Progenitor cell of endocrine pancreas (in vitro differentiated cells): ENCODE measurements at places on chromosomes 4 and X.

DNA sequence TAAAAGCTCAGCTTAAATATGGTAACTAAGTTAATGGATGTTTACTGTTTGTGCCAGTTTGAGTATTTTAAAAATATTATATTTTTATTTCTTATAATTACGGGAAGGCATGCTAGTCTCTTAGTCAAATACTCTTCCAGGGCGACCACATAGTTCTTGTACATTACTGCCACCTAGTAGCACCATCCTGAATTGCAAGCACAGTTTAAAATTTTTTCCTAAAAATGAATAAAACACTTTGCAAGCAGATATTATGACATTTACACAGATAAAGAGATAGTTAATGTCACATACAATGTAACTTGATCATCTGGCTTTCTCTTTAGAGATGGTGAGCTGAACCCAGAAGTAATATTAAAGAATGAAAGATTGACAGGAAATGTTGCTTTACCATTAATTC lies 11.5 kb downstream of the NDP start:
- H3K36me3 ChIP-seq = no peaks in the 10 kb centered on the region
- no peak overlapping the region for H3K27ac ChIP-seq
- H3K27me3 ChIP-seq = peaks cover 2% of the 10 kb centered on the region
- H3K4me1 ChIP-seq = peaks cover 3% of the 10 kb centered on the region
- no peak for DNase-seq
- H3K4me3 ChIP-seq = no peak overlapping the region

GRCh38 chr4:177483760-177484159 lies 41.5 kb upstream of the AGA start:
- H3K27ac ChIP-seq = no peak overlapping the region
- no peak for DNase-seq
- H3K27me3 ChIP-seq = no peaks in the 10 kb centered on the region
- H3K4me3 ChIP-seq = no peak overlapping the region

DNA sequence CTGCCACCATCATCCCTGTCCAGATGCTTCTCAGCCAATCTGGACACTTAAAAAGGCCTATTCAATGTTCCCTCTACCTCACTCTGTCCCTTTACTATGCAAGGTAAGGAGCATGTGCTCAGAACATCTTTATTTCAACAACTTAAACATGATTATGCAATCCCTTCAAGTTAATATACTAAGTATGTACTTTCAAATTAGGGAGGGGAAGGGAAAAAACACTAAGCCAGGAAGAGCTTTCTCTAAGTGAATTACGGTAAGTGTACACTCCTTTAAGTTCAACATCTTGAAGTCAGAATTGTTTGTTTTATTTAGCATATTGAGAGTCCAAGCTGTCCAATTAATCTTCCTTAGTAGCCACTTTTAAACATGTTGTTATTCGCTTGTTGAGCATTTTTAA lies 14.1 kb downstream of the SLC10A7 start:
- H3K36me3 ChIP-seq = peaks cover 7% of the 10 kb centered on the region
- DNase-seq = no peak
- no peaks in the 10 kb centered on the region for H3K4me1 ChIP-seq
- H3K27me3 ChIP-seq = no peaks in the 10 kb centered on the region
- no peak overlapping the region for H3K27ac ChIP-seq

- H3K27ac ChIP-seq = peak overlapping the region; percentile 95
- H3K27me3 ChIP-seq = no peaks in the 10 kb centered on the region
- no peak for DNase-seq
- peaks cover 35% of the 10 kb centered on the region for H3K4me1 ChIP-seq
Observed at GRCh38 chr4:76377481-76377901, 43.5 kb downstream of the CCDC158 start.

- no peak overlapping the region for H3K4me3 ChIP-seq
- DNase-seq = no peak
- peak overlapping the region; percentile 94 for H3K27ac ChIP-seq
- peaks cover 7% of the 10 kb centered on the region for H3K27me3 ChIP-seq
Observed at GRCh38 chr4:7161721-7162214, 30.6 kb upstream of the SORCS2 start.

- H3K36me3 ChIP-seq = no peaks in the 10 kb centered on the region
- H3K27me3 ChIP-seq = no peaks in the 10 kb centered on the region
- no peak overlapping the region for H3K4me3 ChIP-seq
Observed at GRCh38 chr4:156388826-156389225, 435.2 kb upstream of the CTSO start.

GRCh38 chr4:144499777-144500176 lies 146.2 kb upstream of the HHIP start:
- H3K4me3 ChIP-seq = no peak overlapping the region
- no peak overlapping the region for H3K27ac ChIP-seq

- no peak overlapping the region for H3K27ac ChIP-seq
- H3K4me1 ChIP-seq = no peaks in the 10 kb centered on the region
- H3K4me3 ChIP-seq = no peak overlapping the region
- peaks cover 2% of the 10 kb centered on the region for H3K36me3 ChIP-seq
- no peaks in the 10 kb centered on the region for H3K27me3 ChIP-seq
- no peak for DNase-seq
Observed at GRCh38 chrX:148713981-148714380, 213.6 kb downstream of the AFF2 start.

DNA sequence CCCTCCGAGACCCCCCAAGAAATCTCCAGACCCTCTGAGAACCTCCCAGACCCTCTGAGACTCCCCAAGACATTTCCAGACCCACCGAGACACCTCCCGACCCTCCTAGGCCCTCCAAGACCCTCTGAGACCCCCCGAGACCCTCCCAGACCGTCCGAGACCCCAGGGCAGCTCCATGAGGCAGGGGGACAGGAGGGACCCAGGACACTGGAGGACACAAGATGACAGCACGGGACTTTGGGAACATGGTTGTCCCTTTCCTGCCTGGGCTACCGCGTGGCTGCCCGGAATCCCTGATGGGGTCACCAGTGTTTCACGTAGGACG lies 10.3 kb downstream of the CTBP1 start:
- peaks cover 16% of the 10 kb centered on the region for H3K4me1 ChIP-seq
- H3K36me3 ChIP-seq = peaks cover 14% of the 10 kb centered on the region
- H3K27ac ChIP-seq = peak overlapping the region; percentile 59
- no peaks in the 10 kb centered on the region for H3K27me3 ChIP-seq

DNA sequence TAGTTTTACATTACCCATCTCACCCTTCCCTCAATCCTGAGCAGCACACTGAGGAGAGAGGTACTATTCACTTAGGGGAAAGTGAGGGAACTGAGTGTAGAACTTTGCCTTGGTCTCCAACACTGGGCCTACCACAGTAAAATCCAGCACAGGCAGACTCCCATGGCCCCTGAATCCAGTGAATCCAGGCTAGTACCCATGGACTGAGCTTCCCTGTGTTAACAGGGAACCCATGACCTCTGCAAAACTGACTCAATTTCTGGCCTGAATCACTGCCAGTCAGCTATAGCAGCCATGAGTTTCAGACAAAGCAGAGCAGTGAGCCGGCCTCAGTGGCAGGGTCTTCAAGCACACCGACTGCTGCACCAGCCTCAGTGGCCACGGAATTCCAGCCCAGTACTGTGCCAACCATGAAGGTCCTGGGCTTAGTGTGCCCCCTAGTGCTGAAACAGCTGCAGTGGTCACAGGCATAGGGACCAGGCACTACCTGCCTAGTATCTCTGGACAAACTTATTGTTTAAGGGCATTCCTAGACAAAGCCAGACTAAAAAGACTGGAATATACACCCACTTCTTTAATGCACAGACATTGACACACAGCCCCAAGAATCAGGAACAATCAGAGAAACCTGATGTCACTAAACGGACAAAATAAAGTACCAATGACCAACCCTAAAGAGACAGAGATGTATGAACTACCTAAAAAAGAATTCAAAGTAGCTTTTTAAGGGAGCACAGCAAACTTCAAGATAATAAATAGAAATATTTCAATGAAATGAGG lies 127.4 kb upstream of the RPL34 start:
- DNase-seq = peak; percentile 15
- H3K27ac ChIP-seq = no peak overlapping the region
- peaks cover 6% of the 10 kb centered on the region for H3K27me3 ChIP-seq
- H3K36me3 ChIP-seq = peaks cover 2% of the 10 kb centered on the region

- no peak overlapping the region for H3K27ac ChIP-seq
- peak; percentile 19 for DNase-seq
- no peaks in the 10 kb centered on the region for H3K27me3 ChIP-seq
- H3K4me1 ChIP-seq = peaks cover 8% of the 10 kb centered on the region
- no peaks in the 10 kb centered on the region for H3K36me3 ChIP-seq
- no peak overlapping the region for H3K4me3 ChIP-seq
Observed at GRCh38 chr4:73729534-73730165, 10.7 kb upstream of the CXCL8 start.

DNA sequence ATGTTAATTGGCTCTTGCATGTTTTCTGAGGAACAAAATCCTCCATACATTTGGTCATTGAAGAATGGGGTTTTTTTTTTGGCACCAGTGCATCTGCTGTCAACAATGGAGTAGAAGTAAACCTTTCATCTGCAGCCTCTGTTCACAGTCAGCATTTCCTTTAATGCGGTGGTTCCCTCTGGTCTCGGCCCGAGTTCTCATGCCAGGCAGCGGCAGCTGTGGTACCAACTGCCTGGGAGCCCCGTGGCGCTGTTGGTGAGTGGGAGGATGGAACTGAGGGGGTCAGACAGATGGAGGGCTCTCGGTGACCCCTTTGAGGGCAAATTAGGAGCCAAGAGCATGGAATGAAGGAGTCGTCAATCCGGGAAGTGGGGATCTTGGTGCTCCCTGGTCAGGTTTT lies 114.7 kb downstream of the AFF1 start:
- H3K4me1 ChIP-seq = peaks cover 20% of the 10 kb centered on the region
- H3K4me3 ChIP-seq = no peak overlapping the region
- no peak for DNase-seq
- H3K27me3 ChIP-seq = no peaks in the 10 kb centered on the region
- H3K36me3 ChIP-seq = peaks cover 30% of the 10 kb centered on the region

- H3K27me3 ChIP-seq = no peaks in the 10 kb centered on the region
- no peak overlapping the region for H3K27ac ChIP-seq
- H3K36me3 ChIP-seq = peaks cover 16% of the 10 kb centered on the region
- no peak for DNase-seq
Observed at GRCh38 chr4:151215295-151215694, 61.7 kb upstream of the PRSS48 start.

GRCh38 chr4:166435449-166435848 lies 562.4 kb downstream of the TLL1 start:
- DNase-seq = no peak
- no peaks in the 10 kb centered on the region for H3K36me3 ChIP-seq
- H3K4me3 ChIP-seq = no peak overlapping the region
- no peaks in the 10 kb centered on the region for H3K27me3 ChIP-seq
- H3K4me1 ChIP-seq = no peaks in the 10 kb centered on the region

- H3K36me3 ChIP-seq = peaks cover 6% of the 10 kb centered on the region
- H3K27me3 ChIP-seq = no peaks in the 10 kb centered on the region
- H3K27ac ChIP-seq = no peak overlapping the region
- DNase-seq = no peak
- peaks cover 52% of the 10 kb centered on the region for H3K4me1 ChIP-seq
- peak overlapping the region; percentile 6 for H3K4me3 ChIP-seq
Observed at GRCh38 chr4:94455081-94455480, 3.3 kb downstream of the PDLIM5 start.

GRCh38 chr4:99806545-99806944 lies 10.1 kb upstream of the DAPP1 start:
- no peak overlapping the region for H3K4me3 ChIP-seq
- H3K27me3 ChIP-seq = no peaks in the 10 kb centered on the region
- DNase-seq = no peak

- no peak overlapping the region for H3K27ac ChIP-seq
- no peaks in the 10 kb centered on the region for H3K27me3 ChIP-seq
- no peaks in the 10 kb centered on the region for H3K4me1 ChIP-seq
Observed at GRCh38 chrX:108131471-108131870, 39.9 kb downstream of the ATG4A start.

- DNase-seq = no peak
- H3K27ac ChIP-seq = no peak overlapping the region
- no peaks in the 10 kb centered on the region for H3K27me3 ChIP-seq
- H3K36me3 ChIP-seq = no peaks in the 10 kb centered on the region
- H3K4me3 ChIP-seq = no peak overlapping the region
Observed at GRCh38 chr4:137417676-137418075, 114.6 kb downstream of the PCDH18 start.

- DNase-seq = no peak
- no peak overlapping the region for H3K27ac ChIP-seq
- H3K36me3 ChIP-seq = no peaks in the 10 kb centered on the region
- H3K4me3 ChIP-seq = no peak overlapping the region
- H3K27me3 ChIP-seq = no peaks in the 10 kb centered on the region
Observed at GRCh38 chrX:127037159-127037558, 217.6 kb downstream of the PRR32 start.

GRCh38 chr4:56463711-56464110 lies 3.7 kb upstream of the SRP72 start:
- H3K27ac ChIP-seq = peak overlapping the region; percentile 56
- no peaks in the 10 kb centered on the region for H3K27me3 ChIP-seq
- peaks cover 24% of the 10 kb centered on the region for H3K4me1 ChIP-seq
- H3K4me3 ChIP-seq = no peak overlapping the region

DNA sequence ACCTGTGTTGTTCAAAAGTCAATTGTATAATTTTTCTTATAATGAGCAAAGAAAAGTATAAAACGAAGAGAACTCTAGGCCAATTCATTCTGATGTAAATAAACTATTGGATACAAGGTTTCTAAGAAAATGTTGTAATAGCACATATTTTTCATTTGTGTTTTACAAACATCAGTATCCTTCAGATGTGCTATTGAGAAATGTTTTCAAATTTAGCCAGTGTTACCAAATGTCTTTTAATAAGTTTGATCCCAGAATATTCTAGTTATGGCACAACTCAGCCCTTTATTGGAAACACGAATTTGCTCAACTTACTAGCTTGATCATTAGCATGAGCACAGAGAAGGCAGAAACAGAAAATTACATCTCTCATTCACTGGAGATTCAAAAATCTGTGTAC lies 319.3 kb downstream of the IL15 start:
- no peak for DNase-seq
- H3K27me3 ChIP-seq = no peaks in the 10 kb centered on the region

- DNase-seq = no peak
- no peaks in the 10 kb centered on the region for H3K36me3 ChIP-seq
- H3K4me1 ChIP-seq = peaks cover 11% of the 10 kb centered on the region
- no peak overlapping the region for H3K4me3 ChIP-seq
Observed at GRCh38 chr4:42594888-42595287, 62.0 kb downstream of the ATP8A1 start.

GRCh38 chr4:177185579-177185978 lies 124.1 kb upstream of the NEIL3 start:
- H3K27ac ChIP-seq = no peak overlapping the region
- H3K4me1 ChIP-seq = no peaks in the 10 kb centered on the region
- no peaks in the 10 kb centered on the region for H3K27me3 ChIP-seq
- no peak for DNase-seq
